ENCODE measurements at places on chromosomes 3 and 15. TPM values are rescaled to one million over a fixed set of nuclear protein-coding genes. Genes with fewer than 3 reads are reported as not detected.

Gene CADPS
- not detected for total RNA-seq

Gene AADACL2
- not detected for total RNA-seq

Gene MRPS11
- 72.7 TPM for total RNA-seq

Gene PCOLCE2
- 2.0 TPM for total RNA-seq

Gene TICRR
- total RNA-seq, result 14.3 TPM

DNA sequence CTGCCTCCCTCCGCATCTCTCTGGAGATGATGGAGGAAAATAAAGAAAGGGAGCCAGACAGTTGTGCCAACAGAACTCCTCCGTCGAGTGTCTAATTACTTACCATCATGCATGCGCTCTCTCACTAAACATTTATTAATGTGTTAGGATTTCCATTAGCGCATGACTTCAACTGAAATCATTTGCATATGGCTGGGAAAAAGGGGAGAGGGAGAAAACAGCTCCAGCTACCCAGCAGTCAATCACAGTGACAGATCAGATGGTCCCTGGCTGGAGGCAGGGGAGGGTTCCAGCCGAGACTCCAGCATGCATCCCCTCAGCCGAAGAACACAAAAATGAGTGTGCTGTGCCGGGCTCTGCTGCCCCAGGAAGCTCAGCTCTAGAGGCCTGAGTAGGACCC, 6.8 kb upstream of the RHO start:
- no peaks in the 10 kb centered on the region for H3K36me3 ChIP-seq
- no peak overlapping the region for H3K27ac ChIP-seq
- DNase-seq, result no peak
- peaks cover 62% of the 10 kb centered on the region for H3K4me1 ChIP-seq

GRCh38 chr3:32443478-32443877, 51.8 kb downstream of the CMTM7 start:
- no peaks in the 10 kb centered on the region for H3K4me1 ChIP-seq
- DNase-seq, result no peak
- H3K27me3 ChIP-seq, result no peaks in the 10 kb centered on the region
- no peak overlapping the region for H3K4me3 ChIP-seq

GRCh38 chr3:157420606-157421130, 16.0 kb upstream of the PTX3 start:
- no peak overlapping the region for H3K4me3 ChIP-seq
- H3K36me3 ChIP-seq, result no peaks in the 10 kb centered on the region
- no peak for DNase-seq
- no peak overlapping the region for H3K27ac ChIP-seq

DNA sequence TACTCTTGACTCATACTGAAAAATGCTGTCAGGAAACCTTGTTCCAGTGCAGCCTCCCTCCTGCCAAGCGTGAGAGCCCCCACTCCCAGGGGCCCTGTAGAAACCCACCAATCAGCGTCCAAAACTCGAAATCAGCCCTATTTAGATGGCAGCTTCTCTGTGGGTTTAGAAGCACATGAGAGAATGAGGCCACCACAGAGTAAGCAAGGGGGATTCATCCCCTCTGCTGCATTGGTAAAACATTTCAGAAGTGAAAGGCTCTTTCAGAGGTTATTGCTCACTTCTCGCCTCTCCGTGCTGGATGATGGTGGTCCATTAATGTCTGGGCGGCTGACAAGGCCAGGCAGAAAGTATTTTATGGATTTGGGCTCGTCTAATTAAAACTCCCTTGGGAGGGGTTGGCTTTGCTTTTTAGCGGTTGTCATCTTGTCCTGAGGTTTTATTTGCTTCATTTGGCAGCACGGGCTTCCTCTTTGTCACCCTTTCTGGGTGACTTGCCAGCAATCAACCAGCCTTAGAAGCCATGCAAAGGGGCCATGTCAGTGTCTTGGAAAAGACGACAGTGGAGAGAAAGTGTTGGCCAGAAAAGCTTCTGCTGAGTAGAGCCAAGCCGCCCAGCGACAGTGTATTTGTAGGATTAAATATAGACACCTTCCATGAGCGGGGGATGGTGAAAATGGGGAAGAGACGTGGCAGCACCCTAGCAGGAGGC, 145.5 kb downstream of the ATP10A start:
- no peaks in the 10 kb centered on the region for H3K36me3 ChIP-seq
- H3K4me3 ChIP-seq, result no peak overlapping the region

GRCh38 chr3:194512895-194513601, 26.2 kb upstream of the ATP13A3 start:
- H3K4me1 ChIP-seq, result peaks cover 83% of the 10 kb centered on the region
- H3K4me3 ChIP-seq, result no peak overlapping the region

DNA sequence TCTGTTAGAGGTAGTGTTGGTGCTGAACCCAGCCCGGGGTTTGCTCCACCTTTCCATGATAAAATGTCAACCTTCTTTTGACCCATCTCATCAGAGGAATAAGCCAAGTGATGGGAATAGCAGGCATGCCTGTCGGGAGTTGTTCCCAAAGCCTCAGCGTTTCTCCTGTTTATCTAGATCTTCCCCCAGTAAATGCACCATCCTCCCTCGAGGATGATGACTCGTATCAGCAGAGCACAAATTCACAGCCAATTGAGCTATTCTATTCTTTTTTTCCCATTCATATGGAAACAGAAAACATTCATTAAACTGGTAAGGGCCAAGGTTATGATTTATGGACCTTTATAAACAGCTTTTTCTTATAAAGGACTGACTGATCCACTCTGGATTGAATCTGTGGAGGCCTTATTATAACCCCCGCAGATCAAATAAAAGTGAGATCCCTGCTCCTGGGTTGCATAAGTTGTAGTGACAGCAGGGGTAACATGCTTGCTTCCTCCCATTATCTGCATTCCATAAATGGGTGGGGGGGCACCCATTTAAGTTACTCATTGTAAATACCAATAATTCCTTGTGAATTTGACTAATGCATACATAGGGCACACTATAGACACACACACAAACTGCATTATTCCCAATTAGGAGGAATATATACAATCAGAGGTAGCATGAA, 207.3 kb downstream of the PLCL2 start:
- no peak for DNase-seq
- H3K36me3 ChIP-seq, result no peaks in the 10 kb centered on the region
- H3K4me1 ChIP-seq, result no peaks in the 10 kb centered on the region
- H3K4me3 ChIP-seq, result no peak overlapping the region
- no peak overlapping the region for H3K27ac ChIP-seq

DNA sequence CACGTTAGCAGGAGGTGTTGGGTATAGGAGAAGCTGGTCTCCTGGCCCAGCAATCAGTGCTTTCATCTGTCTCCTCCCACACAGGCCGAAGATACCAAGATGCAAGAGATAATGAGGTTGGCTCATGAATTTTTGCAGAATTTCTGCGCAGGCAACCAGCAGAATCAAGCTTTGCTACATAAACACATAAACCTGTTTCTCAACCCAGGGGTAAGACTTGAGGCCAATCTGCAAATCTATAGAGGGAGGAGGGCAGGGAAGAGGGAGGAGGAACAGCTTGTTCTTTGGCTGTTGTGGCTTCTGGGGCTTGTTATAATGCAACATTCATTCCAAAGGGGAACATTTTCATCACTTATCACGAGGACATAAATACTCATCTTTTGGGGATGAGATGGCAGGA, 195.3 kb downstream of the ITPR1 start:
- no peak overlapping the region for H3K27ac ChIP-seq
- no peak overlapping the region for H3K4me3 ChIP-seq
- DNase-seq, result no peak
- H3K36me3 ChIP-seq, result peaks cover 18% of the 10 kb centered on the region
- no peaks in the 10 kb centered on the region for H3K4me1 ChIP-seq
- H3K27me3 ChIP-seq, result no peaks in the 10 kb centered on the region

GRCh38 chr15:76776480-76776879, 128.7 kb downstream of the SCAPER start:
- H3K36me3 ChIP-seq, result peaks cover 1% of the 10 kb centered on the region
- H3K4me1 ChIP-seq, result no peaks in the 10 kb centered on the region
- no peaks in the 10 kb centered on the region for H3K27me3 ChIP-seq
- H3K27ac ChIP-seq, result no peak overlapping the region

GRCh38 chr3:127784283-127784682, 38.0 kb downstream of the MGLL start:
- no peaks in the 10 kb centered on the region for H3K4me1 ChIP-seq
- no peak overlapping the region for H3K4me3 ChIP-seq
- H3K27ac ChIP-seq, result no peak overlapping the region
- peaks cover 42% of the 10 kb centered on the region for H3K27me3 ChIP-seq
- DNase-seq, result no peak
- no peaks in the 10 kb centered on the region for H3K36me3 ChIP-seq

- H3K4me1 ChIP-seq, result no peaks in the 10 kb centered on the region
- no peak overlapping the region for H3K4me3 ChIP-seq
- H3K27me3 ChIP-seq, result no peaks in the 10 kb centered on the region
- DNase-seq, result no peak
- no peak overlapping the region for H3K27ac ChIP-seq
Measured at GRCh38 chr3:42490243-42490642, 12.2 kb upstream of the VIPR1 start.

DNA sequence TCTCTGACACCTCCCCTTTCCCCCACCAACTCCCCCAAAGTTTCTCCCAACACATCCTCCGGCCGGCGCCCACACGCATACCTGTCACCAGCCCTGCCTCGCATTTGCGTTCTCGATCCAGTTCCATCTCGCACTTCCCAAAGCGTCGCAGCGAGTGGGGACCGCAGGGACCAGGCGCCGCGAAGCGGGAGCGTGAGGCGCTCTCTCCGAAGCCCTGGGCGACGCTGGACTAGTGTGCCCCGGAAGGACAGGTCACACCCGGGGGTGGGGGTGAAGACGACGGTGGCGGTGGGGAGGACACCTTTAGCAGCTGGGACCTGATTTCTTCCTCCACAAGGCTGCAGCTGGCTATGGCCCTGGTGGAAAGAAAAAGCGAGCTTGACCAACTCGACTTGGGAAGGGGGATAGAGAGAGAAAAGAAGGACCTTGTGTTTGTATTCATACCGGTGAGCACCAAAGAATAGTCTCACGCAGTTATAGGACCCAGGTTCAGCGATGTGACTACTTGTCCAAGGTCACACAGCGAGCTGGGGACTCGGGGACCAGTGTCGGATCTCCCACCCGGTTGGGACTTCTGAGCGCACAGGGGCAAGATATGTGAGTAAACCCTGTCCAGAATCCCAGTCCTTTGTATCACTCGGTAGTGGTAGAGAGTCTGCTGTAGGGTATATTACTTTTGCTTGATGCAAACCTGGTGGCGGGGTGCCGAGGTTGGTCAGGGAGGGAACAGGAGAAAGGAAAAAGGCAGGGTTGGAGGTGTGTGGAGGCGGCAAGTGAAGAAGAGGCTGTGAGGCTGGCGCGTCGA, 607 bp upstream of the GHSR start:
- H3K27me3 ChIP-seq, result peaks cover 3% of the 10 kb centered on the region
- H3K27ac ChIP-seq, result no peak overlapping the region
- no peak for DNase-seq

- no peaks in the 10 kb centered on the region for H3K36me3 ChIP-seq
- H3K27ac ChIP-seq, result no peak overlapping the region
- no peak overlapping the region for H3K4me3 ChIP-seq
- DNase-seq, result peak; percentile 47
- H3K4me1 ChIP-seq, result peaks cover 28% of the 10 kb centered on the region
- H3K27me3 ChIP-seq, result no peaks in the 10 kb centered on the region
Measured at GRCh38 chr3:192850451-192850981, 67.1 kb downstream of the MB21D2 start.

- H3K27ac ChIP-seq, result no peak within 1 kb of the TSS
- no peak within 1 kb of the TSS for H3K4me3 ChIP-seq
- no peak for DNase-seq
- H3K4me1 ChIP-seq, result peaks cover 75% of the 10 kb centered on the region
- H3K36me3 ChIP-seq, result peaks cover 13% of the 10 kb centered on the region
Measured at GRCh38 chr3:50345586-50346234, at the start of gene ZMYND10. TSS of gene ZMYND10 (minus strand) at chr3:50345732. CDS start at chr3:50345579, 153 bp downstream.

DNA sequence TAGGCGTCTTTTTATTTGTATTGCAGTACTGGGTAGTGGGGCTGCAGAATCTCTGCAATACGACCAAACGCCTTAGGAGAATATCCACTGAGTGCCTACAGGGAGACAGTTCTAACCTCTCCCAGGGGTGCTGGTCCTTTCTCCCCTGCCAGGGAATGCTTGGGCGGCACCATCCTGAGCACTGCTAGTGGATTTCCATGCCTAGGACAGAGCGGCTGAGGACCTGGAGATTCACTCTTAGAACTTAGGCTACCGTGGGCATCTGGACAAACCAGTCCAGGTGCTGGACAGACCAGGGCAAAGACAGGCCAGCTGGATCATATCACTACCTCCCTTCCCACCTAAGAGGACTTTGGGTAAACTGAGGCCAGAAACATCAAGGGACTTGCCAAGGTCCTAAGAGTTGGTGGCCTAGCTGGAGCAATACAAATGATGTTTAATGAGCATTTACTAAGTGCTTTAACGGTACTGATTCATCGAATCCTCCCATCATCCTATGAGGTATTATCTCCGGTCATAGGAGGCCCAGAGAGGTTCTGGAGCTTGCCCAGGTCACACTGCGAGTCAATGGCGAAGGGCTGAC, 902 bp downstream of the TMEM44 start:
- no peaks in the 10 kb centered on the region for H3K27me3 ChIP-seq
- H3K4me1 ChIP-seq, result peaks cover 7% of the 10 kb centered on the region
- H3K4me3 ChIP-seq, result peak overlapping the region; percentile 85
- DNase-seq, result no peak
- peaks cover 12% of the 10 kb centered on the region for H3K36me3 ChIP-seq

DNA sequence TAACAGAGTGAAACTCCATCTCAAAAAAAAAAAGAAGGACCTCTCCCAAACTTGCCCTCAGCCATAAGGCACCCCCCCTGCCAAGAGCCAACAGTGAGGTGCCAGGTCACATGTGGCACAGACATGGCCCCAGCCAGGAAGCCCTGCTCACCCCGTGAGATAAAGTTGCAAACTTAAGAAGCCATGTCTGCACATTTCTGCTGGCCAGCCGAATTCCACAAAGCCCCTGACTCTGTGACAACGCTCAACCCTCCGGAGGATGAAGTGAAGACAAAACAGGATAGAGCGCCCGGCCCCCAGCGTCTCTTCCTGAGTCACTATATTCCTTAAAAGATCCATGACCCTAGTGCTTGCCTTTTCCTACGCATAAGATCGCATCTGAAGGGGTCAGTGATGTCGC, 188.1 kb downstream of the XXYLT1 start:
- no peak overlapping the region for H3K4me3 ChIP-seq
- no peak overlapping the region for H3K27ac ChIP-seq
- no peak for DNase-seq
- H3K27me3 ChIP-seq, result no peaks in the 10 kb centered on the region

DNA sequence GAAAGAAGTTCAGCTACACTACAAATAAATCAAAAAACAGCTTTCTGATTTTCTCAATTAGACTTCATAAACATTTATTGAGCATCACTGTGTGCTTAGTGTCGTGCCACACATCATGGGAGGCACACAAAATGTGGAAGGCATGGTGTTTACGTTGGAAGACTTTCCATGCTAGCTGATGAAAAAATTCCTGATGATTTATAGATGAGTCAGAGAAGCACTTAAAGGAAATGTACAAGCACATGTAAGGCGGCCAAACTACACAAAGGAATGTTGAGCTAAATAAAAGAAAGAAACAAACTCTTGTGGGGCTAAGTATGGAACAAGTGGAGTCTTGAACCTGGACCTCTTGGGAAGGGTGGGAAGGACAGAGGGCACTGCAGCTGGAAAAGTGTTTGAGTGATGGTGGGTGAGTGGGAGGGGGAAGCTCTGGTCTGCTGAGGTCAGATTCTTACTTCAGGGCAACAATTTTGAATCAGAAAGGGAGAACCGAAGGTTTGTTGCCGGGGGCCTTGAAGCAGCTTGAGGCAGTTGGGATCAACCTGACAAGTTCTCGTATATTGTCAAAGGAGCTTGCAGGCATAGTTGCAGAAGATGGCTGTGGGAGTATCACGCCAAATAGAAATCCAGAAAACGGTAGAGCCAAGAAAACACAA, 66.9 kb downstream of the FOXB1 start:
- no peaks in the 10 kb centered on the region for H3K36me3 ChIP-seq
- H3K27ac ChIP-seq, result no peak overlapping the region
- DNase-seq, result no peak
- H3K4me1 ChIP-seq, result no peaks in the 10 kb centered on the region
